ENCODE measurements at places on chromosomes 1 and 21.

GRCh38 chr1:241411056-241411775 lies 54.2 kb upstream of the RGS7 start:
- no peak for DNase-seq

GRCh38 chr1:90732136-90732535 lies 15.0 kb upstream of the BARHL2 start:
- no peak for DNase-seq

- no peak for DNase-seq
Observed at GRCh38 chr1:98783821-98784220, 122.3 kb downstream of the SNX7 start.

- no peak for DNase-seq
Observed at GRCh38 chr1:82593561-82593960, 792.8 kb downstream of the ADGRL2 start.

DNA sequence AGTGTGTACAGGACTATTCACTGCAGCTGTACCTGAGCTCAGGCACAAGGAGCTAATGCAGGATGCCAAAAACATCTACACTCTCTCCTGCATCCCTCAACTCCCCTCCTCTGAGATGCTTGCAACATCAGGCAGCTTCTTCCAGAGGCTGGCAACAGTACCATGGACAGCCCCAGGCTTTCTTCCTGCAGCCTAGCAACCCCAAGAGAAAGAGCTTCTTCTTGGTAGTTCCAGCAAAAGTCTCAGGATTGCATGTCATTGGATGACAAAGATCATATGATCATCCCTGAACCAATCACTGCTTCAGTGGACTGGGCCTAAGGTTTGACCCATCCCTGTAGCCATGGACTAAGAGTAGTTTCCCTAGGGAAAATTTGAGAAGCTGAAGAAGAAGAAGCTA lies 46.7 kb downstream of the CAMK2N1 start:
- DNase-seq: no peak

Data from CD4-positive, alpha-beta T cell treated with Interleukin-1 beta for 1 hour (primary cell).